ENCODE measurements at places on chromosomes 7 and 10.

- DNase-seq = no peak
Observed at GRCh38 chr10:121696854-121697253, 98.6 kb upstream of the FGFR2 start.

DNA sequence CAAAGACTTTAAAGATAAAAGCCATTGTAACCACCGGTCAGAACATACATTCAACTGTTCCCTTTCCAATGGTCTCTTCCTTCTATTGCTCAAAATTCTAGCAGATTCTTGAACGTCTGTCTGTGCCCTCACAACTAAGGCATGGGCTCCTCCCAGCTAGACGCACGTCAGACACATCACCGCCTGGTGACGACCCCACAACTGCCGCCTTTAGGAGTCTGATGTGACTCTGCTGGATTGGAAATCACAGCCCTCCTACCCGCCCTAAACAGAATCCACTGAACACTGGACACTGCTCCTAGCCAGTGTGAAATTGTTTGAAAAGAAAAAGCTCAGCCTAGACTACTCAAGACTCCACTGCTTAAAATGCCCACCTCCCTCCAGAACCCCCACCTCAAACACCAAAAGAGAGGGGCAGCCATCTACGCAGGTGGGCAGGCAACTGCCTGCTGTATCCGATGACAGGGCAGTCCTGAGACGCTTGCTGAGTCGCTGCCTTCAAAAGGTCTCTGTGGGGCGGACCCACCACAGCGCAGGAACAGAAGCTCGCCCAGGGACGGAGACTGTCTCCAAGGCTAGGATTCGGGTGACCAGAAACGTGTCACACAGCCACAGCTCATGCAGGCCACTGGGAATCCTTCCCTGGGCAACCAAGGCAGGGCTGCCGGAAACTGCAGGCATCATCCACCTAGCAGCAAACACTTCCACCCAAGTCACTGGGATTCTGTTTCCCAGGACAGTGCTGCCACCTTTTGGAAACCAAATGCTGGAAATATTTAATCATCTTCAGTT lies 34.7 kb downstream of the GSDME start:
- DNase-seq = no peak

- no peak for DNase-seq
Observed at GRCh38 chr10:60714233-60714632, 64.0 kb upstream of the CDK1 start.

DNA sequence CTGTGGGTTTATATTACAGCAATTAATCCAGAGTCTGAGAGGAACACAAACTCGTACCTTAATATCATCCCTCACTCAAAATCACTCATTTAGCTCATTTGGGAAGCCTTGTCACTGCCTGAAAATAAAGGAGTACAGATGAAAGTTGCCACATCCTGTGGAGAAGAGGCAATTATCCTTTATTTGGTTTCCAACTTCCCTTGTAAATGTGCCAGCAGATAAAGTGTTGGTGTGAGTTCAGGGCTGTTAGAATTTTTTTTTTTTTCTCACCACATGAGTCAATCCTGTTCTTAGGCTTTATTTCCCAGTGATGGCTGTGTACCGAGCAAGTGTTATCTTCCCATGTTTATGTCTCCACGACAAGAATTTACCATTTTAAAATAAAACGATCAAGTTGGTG lies 99.0 kb upstream of the SMIM30 start:
- no peak for DNase-seq

GRCh38 chr7:115593111-115593510 lies 437.5 kb downstream of the TFEC start:
- no peak for DNase-seq

GRCh38 chr10:100544950-100545349 lies 9.2 kb downstream of the HIF1AN start:
- DNase-seq = no peak

- no peak for DNase-seq
Observed at GRCh38 chr10:88874281-88874680, 5.8 kb upstream of the STAMBPL1 start.

DNA sequence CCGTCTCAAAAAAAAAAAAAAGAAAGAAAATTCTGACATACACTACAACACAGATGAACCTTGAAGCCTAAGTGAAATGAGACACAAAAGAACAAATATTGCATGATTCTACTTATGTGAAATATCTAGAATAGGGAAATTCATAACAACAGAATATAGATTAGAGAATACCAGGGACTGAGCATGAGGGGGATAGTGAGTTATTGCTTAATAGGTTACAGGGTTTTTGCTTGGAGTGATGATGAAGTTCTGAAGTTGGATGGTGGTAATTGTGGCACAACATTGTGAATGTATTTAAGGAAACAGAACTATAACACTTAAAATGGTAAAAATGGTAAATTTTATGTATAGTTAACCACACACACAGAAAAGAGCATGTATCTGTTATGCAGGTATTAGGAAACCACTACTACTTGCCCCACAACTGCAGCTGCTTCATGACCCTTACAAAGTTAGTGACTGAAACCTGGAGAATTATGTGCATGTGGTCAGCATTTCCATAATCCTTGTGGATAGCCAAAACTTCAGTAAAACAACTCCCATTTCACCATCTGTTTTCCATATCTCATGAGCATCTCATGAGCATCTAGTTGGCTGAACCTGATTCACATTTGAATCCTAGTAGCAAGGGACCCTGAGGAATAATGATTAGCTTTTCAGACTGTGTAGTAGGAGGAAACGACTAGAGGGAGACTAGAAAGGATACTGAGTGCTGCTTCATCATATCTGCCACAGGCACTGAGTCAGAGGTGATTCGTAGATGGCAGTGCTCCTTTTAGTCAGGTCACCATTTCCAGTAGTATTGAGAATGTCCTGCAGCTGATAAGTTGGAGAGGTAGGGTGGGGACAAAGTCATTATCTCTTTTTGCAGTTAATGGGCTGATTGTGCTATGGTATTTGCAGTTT lies 26.3 kb downstream of the SAMD8 start:
- DNase-seq = peak; percentile 44

All from AG04450 (cell line).